Activated T-cell treated with anti-CD3 and anti-CD28 coated beads, Interleukin-2, amount 50 U/mL, for 72 hours (primary cell): ENCODE measurements at places on chromosomes 13 and 19. TPM values are rescaled to one million over a fixed set of nuclear protein-coding genes. Genes with fewer than 3 reads are reported as not detected.

MYO1F gene
- total RNA-seq: 23.3 TPM

ZNF560 gene
- total RNA-seq: 0.96 TPM

NOSIP gene
- total RNA-seq: 72.7 TPM

KIR3DL2 gene
- 0.89 TPM for total RNA-seq

TLE6 gene
- total RNA-seq: 4.5 TPM

LHFPL6 gene
- total RNA-seq: 2.5 TPM

FLT1 gene
- total RNA-seq: 35.8 TPM

NCAN gene
- 0.14 TPM for total RNA-seq

UHRF1 gene
- 76.4 TPM for total RNA-seq

ZNF665 gene
- 5.6 TPM for total RNA-seq

C1QTNF9 gene
- 0.14 TPM for total RNA-seq

COL4A2 gene
- total RNA-seq: not detected

COX6B2 gene
- 3.1 TPM for total RNA-seq

SUGP1 gene
- 67.3 TPM for total RNA-seq

HIPK4 gene
- 0.12 TPM for total RNA-seq

BRSK1 gene
- total RNA-seq: 13.0 TPM

FBXO27 gene
- 0.86 TPM for total RNA-seq

FOXA3 gene
- 1.6 TPM for total RNA-seq

KLK2 gene
- not detected for total RNA-seq

NPAS1 gene
- 0.55 TPM for total RNA-seq
